GM23248 (cell line): ENCODE measurements at places on chromosomes 5 and 9. TPM values are rescaled to one million over a fixed set of nuclear protein-coding genes. Genes with fewer than 3 reads are reported as not detected.

The PHF19 gene
- total RNA-seq, result 16.7 and 28.2 TPM in 2 replicates

The POLE3 gene
- 52.1 and 55.4 TPM in 2 replicates for total RNA-seq

The SLC6A3 gene
- not detected in 2 replicates for total RNA-seq

The CBY3 gene
- total RNA-seq, result not detected in 2 replicates

The GHR gene
- 0.51 and 1.5 TPM in 2 replicates for total RNA-seq

The NEURL1B gene
- total RNA-seq, result 0.38 and 1.8 TPM in 2 replicates

The FOXI1 gene
- not detected in 2 replicates for total RNA-seq

The DOCK2 gene
- total RNA-seq, result 10.4 and 12.1 TPM in 2 replicates

The SVEP1 gene
- 47.3 and 50.5 TPM in 2 replicates for total RNA-seq
